ENCODE measurements at places on chromosomes 4 and X.

DNA sequence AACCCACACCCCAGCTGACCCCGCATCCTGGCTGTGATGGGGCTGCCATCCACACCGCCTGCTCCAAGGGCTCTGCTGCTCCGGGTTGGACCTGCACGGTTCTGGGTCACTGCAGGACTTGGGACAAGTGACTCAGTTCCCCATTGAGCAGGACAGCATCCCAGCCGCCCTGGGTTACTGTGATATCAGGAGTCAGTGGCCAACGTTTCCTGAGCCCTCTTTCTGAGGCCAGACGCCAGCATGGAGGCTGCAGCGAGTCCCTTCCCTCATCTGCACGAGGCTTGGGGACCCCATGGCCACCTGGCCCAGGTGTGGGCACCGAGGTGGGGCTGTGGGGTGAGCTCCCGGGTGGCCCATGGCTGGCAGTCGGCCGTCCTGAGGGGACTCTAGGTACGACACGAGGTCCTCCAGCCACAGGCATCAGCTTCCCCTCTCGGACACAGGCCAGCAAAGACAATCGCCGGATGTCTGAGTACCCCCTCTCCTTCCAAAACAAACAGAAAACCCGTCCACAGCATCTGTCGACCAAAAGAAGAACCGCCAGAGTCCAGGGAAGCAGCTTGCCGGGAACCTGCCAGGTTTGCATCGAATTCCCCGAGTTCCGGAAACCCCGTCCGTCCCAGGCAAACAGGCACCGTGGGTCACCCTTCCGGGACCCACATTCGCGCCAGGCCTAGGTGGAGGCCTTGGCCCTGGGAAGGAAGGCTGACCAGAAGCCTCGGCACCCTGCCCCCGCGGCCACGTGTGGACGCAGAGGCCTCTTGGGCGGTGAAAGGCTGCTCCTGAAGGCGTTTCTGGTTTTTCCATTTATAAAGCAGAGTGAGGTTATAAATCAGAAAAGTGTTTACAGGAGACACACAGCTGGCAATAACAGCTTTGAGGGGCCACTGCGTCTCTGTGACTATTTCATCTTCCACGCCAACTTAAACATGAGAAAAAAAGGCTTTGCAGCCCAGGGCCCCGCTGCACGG is 136.0 kb downstream of the FAM53A start:
- no peak for DNase-seq

DNA sequence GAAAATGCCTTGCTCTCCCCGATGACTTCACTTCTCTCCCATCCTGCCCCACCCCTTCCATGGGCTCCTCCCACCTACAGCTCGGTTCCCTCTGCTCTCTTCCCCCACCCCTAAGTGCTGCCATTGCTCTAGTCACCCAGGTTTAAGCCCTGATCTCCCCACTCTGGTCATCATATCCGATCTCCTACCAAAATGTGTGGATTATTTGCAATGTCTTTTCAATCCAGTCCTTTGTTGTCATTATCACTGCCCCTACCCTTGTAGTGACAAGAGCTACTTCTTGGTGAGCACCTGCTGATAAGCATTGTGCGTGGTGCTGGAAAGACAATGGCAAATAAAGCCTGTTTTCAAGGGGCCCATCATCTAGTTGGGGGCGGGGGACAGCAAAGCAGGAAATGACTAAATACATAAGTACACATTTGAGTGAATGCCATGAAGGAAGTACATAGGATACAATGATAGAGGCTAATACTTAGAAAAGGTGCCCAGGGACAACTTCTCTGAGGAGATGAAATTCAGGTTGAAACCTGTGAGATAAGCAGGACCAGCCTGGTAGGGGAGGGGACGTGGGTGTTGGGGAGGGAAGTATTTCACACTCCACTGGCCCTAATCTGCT is 63.8 kb downstream of the DLG3 start:
- no peak for DNase-seq

- DNase-seq, result peak; percentile 22
These were observed 44.7 kb upstream of the TET2 start for GRCh38 chr4:105102016-105102415.

DNA sequence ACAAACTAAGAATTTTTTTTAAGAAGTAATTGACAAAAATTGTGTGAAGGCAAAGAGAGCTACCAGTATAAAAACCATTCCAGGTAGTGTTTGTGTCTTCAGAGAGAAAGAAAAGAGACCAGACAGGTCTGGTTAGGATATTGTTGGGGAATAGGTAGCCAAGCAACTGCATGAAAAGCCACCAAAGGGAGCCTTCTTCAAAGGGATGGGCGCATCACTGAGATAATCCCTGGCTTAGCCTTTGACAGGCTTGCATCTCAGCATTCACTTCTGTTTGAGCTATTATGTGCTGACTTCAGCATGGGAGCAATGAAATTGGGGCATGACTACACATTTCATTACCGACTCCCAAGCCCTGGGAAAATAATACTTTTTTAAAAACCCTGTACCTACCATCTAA is 496.6 kb downstream of the IL1RAPL1 start:
- no peak for DNase-seq

- DNase-seq, result no peak
These were observed 2.3 kb upstream of the UVSSA start for GRCh38 chr4:1344696-1345095.

- DNase-seq, result no peak
These were observed 130.0 kb downstream of the AWAT2 start for GRCh38 chrX:69919749-69920148.

DNA sequence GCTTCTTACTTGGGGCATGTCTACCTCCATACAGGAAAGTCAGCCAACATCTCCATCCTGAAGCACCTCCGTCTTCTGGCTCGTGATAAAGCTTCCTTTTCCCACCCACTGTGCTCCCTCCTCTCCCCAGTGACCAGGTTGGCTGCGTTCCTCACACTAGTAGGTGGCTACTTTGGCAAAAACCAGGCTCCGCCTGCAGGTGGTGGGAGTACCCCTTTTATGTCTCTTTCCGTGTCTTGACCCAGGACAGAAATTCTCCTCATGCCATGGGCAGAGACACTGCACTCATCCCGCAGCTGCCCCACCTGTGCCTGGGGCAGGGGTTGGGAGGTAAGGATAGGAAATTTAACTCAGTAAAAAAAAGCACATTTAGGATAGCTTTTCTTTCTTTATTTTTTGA is 50.9 kb downstream of the ENPP6 start:
- no peak for DNase-seq

- no peak for DNase-seq
These were observed 26.0 kb downstream of the FAM53A start for GRCh38 chr4:1658146-1658545.

GRCh38 chrX:118373538-118373937 is 27.6 kb downstream of the WDR44 start:
- no peak for DNase-seq

DNA sequence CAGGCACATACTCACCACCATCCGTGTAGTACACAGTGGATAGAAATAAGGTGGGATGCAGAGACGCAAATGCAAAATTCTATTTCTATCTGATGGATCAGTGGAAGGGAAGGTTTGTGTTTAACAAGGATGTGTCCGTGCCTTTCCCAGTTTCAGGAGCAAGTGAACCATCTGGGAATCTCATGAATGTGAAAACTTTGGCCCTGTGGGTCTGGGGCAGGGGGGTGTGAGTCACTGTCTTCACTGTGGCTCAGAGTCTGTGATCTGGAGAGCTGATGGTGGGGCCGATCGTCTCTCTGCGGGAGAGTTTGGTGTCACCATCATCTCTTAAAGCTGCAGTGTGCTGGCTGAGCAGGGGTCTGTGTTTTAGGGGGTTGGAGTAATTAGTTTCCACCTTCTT is 179.3 kb upstream of the STS start:
- no peak for DNase-seq

DNA sequence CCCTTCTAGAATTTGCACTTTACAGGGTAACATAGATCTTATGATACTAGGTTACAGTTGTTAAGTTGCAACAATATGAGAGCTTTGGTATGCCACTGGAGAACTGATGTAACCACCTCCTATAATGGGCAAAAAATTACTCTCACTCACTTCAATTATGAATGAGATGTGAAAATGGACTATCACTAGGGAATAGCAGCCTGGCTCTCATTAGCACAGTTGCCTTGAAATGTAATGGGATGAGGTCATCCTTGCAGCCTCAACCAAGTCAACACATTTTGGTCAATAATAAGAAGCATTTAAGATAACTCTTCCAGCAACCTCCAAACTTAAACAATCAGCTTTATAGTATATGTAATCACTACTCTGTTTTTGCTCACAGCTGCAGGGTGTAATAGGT is 69.4 kb downstream of the TBC1D9 start:
- DNase-seq, result no peak

- no peak for DNase-seq
These were observed 108.8 kb downstream of the ZNF827 start for GRCh38 chr4:145829629-145830395.

DNA sequence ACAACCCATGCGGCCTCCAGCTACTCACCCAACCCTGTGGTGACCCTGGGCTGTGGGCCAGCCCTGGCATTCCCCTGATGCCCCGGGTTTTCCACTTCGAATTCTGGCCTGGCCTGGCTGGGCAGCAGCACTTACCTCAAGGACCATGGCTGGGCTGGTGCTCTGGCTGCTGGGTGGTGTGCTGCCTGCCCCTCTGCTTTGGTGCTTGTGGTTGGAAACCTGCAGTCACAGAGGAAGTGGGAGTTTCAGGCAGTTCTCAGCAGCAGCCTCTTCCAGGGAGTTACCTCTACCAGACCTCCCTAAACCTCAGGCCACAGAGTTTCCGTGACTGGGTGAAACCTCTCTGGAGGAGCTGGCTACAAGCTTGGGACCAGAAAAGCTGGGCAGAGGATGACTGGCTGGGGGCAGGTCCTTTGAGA is at the start of gene CXCR3:
Gene CXCR3 (minus strand): TSS at position 209 of the 419 bp plus-strand sequence. CDS start 62 bp downstream, at position 147.
- DNase-seq, result peak; percentile 94

DNA sequence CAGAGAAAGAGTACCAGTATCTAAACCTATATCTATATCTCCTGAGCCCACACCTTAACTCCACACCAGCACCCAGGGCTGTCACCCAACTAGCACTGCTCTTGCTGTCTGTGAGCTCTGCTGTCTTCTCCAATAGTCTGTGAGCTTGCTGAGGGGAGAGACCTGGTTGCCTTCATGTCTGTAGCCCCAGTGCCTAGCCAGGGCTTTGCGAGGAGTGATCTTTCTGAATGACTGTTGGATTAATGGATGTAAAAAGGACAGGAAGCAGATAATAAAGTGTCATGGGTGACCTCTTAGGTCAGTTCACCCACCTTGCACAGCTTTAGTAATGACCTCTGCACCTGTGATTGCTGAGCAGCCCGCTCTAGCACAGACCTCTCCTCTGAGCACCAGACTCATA is 30.5 kb downstream of the CNGA2 start:
- no peak for DNase-seq

DNA sequence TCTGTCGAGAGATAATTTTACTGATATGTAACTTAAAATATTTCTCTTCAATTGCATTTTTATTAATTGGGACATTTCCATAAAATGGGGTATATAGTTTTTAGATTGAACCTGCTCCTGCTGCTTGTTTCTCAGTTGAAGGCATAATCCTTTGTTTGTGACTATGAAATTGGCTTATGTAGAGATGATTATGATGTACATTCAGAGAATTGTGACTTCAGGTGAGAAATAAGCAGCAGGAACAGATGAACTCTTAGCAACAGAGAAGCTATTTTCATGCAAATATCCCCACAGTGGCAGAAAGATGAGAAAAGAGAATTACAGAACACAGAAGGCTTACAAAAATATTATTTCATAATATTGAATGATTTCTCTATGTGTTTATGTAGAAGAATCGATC is 1499.5 kb upstream of the ADGRL3 start:
- DNase-seq, result no peak

DNA sequence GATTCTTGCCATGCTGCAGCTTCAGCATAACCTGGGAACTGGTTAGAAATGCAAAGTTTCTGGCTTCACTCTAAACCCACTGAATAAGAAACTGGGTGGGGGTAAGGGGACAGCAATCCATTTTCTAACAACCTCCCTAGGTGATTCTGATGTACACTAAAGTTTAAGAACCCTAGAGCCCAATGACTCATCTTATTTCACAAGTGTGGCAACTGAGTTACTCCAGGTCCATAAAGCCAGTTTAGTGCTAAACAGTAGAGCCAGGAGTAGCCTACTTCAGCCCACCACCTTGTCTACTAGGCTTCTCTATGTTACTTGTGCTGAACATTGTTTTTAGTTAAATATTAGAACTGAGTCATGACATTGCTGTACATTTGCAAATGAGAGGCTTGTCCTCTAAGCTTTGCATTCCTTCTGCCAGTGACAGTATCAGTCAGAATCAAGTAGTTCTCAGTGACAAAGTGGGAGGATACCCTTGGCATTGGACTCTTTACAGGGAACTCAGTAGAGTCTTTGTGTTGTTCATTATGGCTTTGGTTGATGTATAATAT is 518.0 kb downstream of the RPA4 start:
- DNase-seq, result no peak

DNA sequence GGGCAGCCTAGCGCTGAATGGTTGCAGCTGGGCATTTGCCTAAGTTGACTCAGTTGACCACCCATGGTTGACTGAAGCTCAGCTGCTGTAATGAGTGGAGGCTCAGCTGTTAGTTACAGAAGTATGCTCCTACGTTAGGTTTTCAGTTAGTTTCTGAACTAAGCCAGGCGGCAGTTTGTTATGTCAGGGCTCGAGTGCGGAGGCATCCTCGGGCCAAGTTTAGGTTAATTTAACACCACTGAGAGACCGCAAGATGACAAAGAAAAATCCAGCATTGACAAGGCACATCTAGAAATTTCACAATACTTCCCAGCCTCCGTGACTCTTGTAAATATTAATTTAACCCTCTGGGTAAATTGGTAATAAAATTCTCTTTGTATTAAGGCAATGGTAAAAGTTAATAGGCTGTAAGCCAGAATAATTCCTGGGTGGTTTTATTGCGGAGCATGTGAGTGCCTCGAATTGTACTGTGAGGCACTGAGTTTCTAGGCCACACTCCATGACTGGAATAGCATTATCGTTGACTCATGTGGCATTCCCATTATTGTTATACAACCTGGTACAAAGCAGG is 33.1 kb upstream of the CDKN2AIP start:
- DNase-seq, result peak; percentile 93

- DNase-seq, result no peak
These were observed 176.4 kb downstream of the EFHC2 start for GRCh38 chrX:44167116-44167515.

DNA sequence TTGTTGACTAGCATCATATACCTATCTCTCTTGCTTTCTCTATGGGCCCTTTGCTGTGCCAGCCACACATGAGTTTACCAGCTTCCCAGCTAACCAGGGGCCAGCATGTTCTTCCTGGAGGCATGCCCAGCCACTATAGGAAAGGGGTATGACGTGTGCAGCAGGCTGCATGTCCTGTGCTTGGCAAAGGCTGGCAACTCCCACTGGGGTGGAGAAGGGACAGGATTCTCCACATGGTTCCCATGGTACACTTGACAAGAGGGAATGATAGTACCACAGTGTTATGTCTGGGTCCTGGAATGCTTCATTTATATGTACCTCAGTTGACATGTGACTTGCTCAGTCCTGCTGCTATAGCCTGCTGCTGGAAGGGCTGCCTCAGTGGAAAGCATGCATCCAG is 78.8 kb downstream of the TMEM164 start:
- DNase-seq, result no peak

GRCh38 chr4:156763511-156763910 is 208.1 kb downstream of the PDGFC start:
- no peak for DNase-seq
